ENCODE measurements at places on chromosomes 4 and X.

DNA sequence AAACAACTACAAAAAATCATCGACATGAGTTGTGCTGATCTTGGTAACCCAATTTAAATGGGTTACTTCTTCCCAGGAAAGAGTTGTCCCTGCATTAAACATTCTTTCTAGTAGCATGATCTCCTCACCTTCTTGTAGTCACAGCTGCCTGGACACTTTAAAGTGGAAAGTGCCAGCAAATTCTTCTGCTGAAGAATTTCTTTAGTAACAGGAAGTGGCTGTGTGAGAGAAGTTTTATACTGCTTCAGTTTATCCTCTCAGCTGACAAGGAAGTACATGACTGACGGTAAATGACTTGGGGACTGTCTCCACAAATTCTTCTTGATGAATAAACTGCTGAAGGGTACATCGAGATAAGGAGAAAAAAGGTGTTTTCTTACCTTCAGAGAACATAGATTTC, 18.2 kb upstream of the TNIP3 start:
- no peak for DNase-seq

DNA sequence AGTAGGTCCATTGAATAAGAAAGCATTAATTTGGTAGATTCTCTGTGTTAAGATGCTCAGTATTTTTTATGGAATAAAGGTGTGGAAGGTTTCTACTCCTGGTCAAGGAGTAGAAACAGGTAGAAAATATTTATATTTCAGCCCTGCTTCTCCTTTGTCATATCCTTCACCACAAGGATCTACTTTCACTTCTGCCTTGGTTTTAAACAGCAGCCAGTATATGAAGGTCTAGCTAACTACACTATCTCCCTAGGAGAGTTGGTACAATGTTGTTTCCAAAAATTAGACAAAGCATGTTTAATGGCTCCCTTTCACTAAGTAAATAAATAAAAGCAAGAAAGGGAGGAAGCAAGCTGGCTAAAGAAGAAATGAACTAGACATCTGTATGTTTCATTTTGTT, 44.6 kb upstream of the GYPA start:
- DNase-seq, result no peak

DNA sequence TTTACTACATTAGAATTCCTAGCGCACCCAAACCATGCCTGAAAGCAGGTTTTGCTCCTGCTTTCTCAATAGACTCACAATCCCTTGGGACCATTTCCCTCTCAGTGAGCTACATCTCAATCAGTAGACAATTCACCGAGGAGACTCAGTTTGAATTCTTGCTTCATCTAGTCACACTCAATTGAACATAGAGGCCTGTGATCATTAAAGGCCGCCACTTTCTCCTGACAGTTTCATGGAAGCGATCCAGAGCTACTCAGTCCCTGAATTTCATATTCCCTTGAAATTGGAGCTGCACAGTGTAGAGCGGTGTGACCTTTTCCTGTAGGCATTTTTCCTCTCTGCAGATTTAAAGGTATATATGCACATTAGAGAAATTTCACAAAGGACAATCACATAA, 193.9 kb upstream of the SPOCK3 start:
- DNase-seq, result no peak

- DNase-seq, result no peak
Observed at GRCh38 chr4:113977526-113977855, 2.0 kb downstream of the ARSJ start.

GRCh38 chr4:78809928-78810835, 34.0 kb downstream of the BMP2K start:
- no peak for DNase-seq

DNA sequence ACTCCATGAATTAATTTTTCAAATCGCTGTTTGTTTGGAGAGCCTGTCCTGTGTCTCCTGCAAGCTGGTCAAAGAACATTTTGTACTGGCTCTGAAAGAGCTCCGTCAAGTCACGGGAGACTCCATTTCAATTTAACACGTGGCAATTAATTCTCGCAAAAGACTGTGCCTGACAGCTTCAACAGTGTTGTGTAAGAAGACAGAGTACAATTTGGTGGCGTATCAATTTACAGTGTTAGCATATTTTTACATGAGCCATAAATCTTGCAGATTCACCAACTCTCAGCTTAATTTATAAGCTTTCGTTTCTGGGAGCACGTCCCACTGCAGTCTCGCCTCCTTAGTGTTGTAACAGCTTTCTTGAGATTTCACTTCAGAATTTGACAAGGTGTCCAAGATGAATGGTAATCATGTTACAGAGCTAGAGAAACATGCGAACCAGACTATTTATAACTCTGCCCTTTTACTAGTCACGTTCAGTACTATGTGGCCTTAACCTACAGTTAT, 70.8 kb downstream of the RWDD4 start:
- DNase-seq, result no peak

GRCh38 chrX:71815906-71816156, 52.7 kb downstream of the CXorf49B start:
- DNase-seq, result no peak

GRCh38 chr4:168540086-168540485, 43.2 kb downstream of the PALLD start:
- DNase-seq, result no peak

DNA sequence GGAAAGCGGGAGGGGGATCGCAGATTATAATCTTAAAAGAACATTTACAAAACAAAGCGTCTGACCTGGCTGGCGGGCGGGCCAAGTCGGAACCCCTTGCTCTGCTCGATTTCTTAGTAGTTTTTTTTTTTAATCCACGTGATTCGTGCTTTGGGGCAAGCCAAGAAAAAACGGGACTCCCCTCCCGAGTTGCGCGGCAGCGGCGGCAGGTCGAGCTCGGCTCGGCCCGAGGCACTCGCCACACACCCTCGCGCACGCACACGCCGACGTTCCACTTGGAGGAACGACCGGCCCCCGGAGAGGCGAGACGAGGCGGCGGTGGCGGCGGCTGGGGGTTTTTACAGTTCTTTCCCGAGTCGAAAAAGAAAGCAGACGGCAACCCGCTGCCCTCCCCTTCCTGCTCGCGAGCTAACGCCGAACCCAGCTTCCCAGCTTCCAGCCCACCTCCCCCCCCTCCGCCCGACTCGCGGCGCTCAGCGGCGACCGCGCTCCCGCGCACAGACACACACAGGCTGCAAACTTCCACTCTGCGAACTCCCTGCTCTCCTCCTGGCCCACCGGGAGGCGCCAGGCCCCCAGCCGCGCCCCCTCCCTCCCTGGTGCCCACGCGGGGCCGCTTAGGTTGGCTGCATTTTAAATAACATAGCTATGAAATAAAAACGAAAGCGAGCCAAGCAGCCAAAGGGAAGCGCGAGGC, 1.2 kb downstream of the BCOR start:
- peak; percentile 90 for DNase-seq

DNA sequence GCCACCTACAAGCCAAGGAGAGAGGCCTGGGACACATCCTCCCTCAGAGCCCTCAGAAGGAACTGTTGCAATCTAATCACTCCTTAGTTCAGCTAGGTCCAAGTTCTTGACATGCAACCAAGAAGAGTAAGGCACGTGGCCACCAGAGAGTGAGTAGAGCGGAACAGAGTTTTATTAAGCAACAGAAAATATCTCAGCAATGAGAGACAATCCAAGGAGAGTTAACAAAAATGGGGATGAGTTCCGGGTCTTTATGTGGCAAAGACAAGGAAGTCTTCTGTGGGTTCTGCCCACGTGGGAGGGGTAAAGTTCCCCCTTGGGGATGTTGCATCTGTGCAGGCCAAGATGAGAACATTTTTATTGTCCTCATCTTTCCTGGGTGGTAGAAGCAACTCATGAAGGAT, 38.5 kb upstream of the PROM1 start:
- no peak for DNase-seq

DNA sequence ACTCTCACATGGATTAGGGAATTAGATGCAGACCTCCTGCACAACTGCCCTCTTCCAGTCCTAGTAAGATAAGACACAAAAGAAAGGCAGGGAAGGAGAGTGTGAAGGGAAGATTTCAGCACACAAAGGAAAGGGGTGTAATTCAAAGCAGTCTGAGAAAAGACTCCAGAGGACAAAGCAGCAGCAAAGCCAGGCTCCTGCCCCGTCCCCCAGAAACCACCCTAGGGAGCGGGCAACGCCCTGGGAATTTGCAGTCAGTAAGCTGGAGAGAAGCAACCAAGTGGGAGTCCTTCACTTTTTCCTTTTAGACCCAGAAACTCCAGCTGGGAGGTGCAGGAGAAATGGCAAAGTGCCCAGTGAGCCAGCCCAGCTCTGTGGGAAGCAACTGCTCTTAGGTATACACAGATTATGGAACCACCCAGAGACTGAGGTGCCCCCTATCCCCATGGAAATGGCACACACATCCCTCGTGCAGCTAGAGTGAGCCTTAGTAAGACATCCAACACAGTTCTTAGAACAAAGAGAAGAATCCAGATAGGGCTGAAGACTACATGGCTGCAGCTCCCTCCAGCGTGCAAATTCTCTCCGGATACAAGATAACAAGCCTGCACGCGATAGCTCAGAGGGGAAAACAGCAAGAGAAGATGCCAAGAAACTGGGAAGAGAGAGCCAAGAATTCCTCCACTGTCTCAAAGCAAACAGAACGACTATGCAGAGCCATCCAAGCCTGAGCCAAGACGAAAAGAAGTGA, 26.5 kb upstream of the IRAK1 start:
- no peak for DNase-seq

DNA sequence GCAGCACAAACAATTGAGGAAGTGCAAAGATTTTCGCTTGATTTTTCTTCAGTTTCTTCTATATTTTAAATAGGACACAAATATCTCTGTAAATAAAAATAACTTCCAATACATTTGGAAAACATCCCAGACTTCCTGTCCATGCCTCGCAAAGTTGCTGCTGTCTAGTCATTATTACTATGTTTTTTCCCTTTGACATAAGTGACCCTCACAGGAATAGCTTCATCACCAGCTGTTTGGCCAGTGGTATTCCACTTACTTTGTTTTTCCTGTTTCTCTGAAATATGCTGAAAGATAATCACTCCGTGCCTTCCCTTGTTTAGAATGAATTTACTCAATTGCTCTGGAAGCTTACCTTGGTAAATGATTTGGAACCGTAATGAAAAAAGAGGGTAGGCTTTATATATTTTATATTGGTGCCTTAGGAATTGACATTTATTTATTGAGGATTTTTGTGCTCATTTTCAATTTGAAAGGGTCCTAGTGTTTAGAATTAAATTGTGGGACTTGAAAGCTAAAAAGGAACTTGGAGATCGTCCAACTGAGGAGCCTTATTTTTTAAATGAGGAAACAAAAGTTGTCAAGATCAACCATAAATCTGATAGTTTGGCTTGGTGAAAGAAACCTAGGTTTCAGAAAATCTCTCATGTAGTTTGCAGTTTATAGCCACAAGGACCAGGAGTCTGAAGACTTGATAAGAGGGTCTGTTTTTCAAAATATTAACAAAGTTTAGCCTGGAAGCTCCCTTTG, 65.6 kb downstream of the CDKL5 start:
- no peak for DNase-seq

- DNase-seq, result no peak
Observed at GRCh38 chr4:88075336-88075735, 67.9 kb downstream of the PKD2 start.

- DNase-seq, result no peak
Observed at GRCh38 chr4:32569861-32570260, 1849.7 kb downstream of the PCDH7 start.

GRCh38 chr4:46390355-46391058, 579 bp upstream of the GABRA2 start:
- DNase-seq, result no peak

DNA sequence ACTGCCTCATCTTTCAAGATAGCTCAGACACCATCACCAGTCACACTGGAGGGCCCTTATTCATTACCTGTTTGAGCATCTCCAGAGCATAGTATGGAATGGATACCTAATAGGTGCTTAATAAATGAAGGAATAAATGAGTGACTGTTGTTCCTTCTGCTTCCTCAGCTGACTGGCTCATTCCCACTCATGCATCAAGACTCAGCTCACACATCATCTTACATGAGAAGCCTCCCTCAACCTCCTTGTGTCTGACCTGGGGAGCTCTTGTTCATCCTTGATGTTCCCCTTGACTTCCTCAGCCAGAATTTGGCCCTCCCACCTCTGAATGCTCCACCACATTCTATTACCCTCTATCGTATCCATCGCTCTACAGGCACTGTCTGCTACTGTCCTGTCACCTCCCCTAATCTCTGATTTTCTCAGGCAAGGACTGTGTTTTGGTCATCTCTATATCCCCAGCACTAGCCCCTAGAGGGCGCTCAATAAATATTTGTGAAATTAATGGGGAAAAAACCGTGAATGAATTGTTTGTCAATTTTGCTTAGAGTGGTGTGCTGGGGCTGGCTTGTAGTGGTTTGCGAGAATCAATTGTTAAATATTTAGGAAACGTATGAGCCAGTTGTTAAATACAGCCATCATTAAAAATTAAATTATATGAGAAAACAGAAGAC, 88.3 kb downstream of the NHSL2 start:
- DNase-seq, result peak; percentile 69

- no peak for DNase-seq
Observed at GRCh38 chr4:14888790-14889572, 113.3 kb upstream of the CPEB2 start.

GRCh38 chr4:82900066-82900410, 497 bp upstream of the THAP9 start:
- DNase-seq, result no peak

GRCh38 chr4:85826060-85826678, 351.2 kb downstream of the ARHGAP24 start:
- DNase-seq, result no peak

DNA sequence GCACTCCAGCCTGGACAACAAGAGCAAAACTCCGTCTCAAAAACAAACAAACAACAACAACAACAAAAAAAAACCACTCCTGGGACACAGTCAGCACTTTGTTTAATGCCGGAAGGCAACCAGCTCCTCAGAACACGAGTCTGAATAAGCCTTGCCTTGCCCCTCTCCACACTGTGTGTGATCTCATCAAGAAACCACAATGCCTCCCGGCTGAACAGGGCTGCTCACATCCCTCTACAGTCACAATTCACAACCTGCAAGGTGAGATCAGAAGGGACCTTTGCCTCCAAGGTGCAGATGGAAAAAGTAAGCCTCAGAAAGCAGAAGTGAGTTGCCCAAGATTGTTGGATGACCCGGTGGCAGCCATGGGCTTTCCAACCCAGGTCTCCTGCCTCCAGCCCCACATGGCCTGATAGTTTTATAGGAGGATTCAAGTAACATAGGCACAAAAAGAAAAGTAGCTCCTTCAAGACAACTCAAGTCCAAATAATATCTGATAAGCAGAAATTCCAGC, 80.8 kb downstream of the JAKMIP1 start:
- DNase-seq, result peak; percentile 34

- no peak for DNase-seq
Observed at GRCh38 chr4:72366601-72367000, 202.4 kb downstream of the ADAMTS3 start.

- DNase-seq, result no peak
Observed at GRCh38 chr4:5474756-5475155, 233.6 kb downstream of the EVC2 start.

DNA sequence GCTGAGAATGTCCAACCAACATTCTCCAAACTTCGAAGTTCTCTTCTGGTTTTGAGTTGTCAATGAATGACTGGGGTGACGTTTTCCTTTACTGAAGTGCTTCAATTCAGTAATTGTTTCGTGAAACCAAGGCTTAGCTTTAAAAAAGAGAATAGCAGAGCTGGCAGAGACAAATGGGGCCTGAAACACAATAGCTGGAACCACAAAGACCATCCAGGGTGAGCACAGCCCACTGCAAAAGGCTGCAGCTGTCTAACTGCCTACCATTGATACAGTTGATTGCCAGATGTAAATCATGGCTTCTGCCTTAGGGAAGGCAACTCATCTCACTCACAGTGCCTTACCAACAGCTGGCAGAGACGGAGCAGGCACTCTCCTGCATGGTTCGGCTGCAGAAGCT, 78.7 kb upstream of the ZNF518B start:
- DNase-seq, result no peak

- DNase-seq, result no peak
Observed at GRCh38 chr4:138439143-138439581, 197.0 kb upstream of the SLC7A11 start.

- no peak for DNase-seq
Observed at GRCh38 chr4:75736862-75737261, 12.5 kb downstream of the USO1 start.
